ENCODE measurements at places on chromosomes 1 and 21. TPM values are rescaled to one million over a fixed set of nuclear protein-coding genes. Genes with fewer than 3 reads are reported as not detected.

Gene SMCP
- not detected for total RNA-seq

Gene SERINC2
- 50.1 TPM for total RNA-seq

Gene ESRRG
- total RNA-seq: not detected

Gene HMCN1
- 0.59 TPM for total RNA-seq

Gene MARK1
- total RNA-seq: 3.6 TPM

Gene SPRR2D
- total RNA-seq: 6.9 TPM

Gene TSPEAR
- total RNA-seq: not detected

DNA sequence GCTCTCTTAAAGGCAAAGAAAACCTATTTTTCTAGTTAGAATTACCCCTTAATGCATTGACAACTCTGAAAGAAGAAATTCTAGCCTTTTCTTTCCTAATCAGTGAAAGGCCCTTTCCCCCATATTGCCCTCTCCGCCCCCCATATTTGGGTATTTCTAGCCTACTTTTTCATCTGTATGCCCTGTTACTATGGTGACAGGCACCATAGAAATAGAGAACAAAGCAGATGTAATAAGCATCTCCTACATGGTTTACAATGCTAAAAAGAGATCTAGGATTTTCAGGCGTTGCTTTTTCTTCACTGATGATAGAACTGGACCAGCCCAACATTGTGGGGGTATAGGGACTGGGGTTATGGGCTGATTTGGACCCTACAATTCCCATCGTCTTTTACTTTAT, 14.5 kb downstream of the LRRC8B start:
- DNase-seq: no peak

- no peak for DNase-seq
Measured at GRCh38 chr1:112565800-112566199, 53.1 kb downstream of the ST7L start.

- no peak for DNase-seq
Measured at GRCh38 chr1:40092706-40093639, 4.1 kb downstream of the PPT1 start.

GRCh38 chr21:38041493-38041892, 125.2 kb upstream of the KCNJ6 start:
- no peak for DNase-seq

DNA sequence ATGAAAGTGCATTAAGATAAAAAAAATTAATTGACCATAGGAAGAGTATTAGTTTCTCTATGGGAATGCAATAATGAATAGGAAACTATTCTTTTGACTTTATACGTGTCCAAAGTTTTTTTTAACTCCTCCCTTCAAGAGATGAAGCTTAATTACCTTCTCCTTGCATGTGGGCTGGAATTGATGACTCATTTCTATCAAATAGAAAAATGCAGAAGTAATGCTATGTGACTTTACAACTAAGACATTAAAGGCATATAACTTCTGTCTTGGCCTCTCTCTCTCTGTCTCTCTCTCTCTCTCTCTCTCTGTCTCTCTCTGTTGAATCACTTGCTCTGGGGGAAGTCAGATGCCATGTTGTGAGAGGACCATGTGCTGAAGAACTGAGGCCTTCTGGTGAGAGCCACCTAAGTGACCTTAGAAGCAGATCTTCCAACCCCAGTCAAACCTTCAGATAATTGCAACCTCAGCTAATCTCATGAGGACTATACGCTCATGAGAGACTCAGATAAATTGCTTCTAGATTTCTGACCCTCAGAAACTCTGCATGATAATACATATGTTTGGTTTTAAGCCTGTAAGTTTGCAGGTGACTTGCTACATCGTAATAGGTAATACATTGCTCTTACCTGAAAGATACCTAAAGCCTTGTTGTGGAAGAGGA, 414.2 kb downstream of the KCNT2 start:
- no peak for DNase-seq

DNA sequence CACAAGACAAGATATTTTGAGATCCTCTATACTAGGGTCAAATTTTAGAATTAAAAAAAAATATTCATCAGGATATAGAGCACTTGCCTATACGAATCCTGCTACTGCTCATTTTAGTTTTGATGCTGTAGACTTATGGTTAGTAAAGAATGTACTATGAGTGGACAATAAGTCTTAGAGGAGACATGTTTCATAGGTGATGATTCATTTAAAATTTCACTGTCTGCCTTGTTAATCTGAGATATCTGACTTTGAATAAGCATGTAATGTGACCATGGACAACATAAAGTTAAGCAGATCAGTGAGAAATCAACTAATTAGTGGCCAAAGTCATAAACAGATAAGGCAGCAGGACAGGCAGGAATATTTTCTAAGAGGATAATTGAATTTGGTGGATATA, 106.8 kb upstream of the HP1BP3 start:
- no peak for DNase-seq

- DNase-seq: no peak
Measured at GRCh38 chr1:187819086-187819485, 990.3 kb downstream of the PLA2G4A start.

DNA sequence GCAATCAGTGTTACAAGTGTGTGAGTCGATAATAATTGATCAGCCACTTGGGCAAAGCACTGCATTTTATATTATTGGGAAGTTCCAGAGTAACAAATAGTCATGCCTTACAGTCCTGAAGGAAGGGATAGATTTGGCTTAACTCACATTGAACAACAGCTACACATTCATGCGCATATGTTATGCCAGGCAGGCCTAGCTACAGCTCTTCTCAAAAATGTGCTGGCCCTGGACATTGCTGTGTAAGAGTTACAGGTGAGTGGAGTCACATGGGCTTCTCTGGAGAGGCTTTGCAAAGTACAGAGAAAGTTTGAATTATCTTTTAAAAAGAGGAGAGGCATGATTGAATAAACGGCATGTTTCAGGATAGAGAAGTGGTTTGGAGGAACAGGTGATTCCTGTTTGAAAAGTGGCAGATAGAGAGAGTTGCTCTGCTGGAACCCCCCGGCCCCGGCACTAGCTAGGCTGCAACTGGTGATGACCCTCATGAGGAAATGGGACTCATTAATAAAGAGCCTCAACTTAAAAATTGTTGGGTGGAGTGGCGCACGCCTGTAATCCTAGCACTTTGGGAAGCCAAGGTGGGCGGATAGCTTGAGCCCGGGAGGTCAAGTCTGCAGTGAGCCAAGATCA, 200.6 kb downstream of the CRB1 start:
- DNase-seq: no peak

DNA sequence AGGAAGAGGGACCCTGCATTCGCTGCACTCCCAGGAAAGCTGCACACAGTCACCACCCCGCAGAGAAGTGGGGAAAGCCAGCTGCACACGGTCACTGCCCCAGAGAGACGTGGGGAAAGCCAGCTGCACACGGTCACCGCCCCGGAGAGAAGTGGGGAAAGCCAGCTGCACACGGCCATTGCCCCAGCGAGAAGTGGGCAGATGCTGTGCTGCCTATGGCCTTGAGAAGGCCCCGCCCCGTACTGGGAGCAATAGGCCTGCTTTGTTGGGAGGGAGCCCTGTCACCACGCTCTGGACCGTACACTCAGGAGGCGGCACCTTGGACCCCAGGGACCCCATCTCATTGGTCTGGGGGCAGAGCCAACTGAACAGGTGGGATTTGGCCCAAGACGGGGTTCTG, 4.3 kb upstream of the GPR153 start:
- DNase-seq: no peak

DNA sequence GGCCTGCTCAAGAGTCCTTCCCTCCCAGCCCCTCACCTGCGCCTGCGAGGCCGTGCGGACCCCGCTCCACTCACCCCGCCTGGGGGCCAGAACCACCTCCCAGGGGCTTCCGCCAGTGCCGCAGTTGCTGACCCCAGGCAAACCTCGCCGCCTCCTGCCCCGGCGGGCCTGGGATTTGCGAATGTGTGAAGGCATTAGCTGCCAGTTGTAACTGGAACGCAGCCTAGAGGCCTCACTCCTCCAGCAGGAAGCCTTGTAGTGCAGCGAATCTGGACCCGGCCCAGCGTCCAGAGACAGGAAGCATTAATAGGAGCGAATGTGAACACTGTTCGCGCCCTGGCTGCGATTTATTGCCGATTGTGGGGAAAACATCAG, 140.9 kb upstream of the ARHGEF16 start:
- no peak for DNase-seq

DNA sequence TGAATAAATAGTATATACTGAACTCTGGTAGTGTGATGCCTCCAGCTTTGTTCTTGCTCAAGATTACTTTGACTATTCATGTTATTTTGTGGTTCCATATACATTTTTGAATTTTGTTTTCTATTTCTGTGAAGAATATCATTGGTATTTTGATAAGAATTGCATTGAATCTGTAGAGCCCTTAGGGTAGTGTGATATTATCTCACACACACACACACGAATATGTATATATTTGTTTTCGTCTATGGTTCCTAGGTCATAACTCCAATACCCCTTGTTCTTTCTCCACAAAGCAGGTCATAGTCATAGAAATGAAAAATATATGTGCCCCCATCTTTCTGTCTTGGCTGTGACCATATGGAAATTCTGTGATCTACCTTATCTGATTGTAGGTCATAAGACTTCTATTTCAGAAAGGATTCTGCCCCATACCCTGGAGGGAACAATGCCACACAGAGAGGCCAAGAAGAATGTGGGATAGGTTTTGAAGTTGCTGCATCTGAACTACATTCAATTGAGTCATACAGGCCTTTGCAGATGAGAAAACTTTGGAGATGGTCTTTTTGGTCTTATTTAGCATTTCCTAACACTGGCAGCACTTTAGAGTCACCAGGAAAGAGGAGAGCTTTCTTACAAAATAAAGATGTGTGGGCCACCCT, 32.0 kb upstream of the GBP5 start:
- no peak for DNase-seq

- no peak for DNase-seq
Measured at GRCh38 chr1:55427606-55428005, 212.4 kb upstream of the USP24 start.

DNA sequence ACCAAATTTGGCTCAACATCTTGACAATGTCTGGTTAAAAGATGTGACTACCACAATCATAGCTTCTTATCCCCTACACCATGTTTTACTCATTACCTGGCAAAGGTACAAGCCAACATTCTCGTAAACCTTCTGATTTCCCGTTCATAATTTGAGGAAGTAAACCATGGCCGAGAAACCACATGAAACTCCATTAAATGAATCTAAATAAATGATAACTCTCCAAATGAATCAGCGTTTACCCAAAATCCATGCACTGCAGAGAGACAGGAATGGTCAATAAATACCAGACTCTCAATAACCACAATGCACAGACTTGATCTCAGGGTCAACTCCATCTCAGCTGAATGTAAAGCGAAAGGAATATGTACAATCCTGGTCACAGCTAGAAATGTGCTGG, 125.2 kb downstream of the TYW3 start:
- DNase-seq: no peak

DNA sequence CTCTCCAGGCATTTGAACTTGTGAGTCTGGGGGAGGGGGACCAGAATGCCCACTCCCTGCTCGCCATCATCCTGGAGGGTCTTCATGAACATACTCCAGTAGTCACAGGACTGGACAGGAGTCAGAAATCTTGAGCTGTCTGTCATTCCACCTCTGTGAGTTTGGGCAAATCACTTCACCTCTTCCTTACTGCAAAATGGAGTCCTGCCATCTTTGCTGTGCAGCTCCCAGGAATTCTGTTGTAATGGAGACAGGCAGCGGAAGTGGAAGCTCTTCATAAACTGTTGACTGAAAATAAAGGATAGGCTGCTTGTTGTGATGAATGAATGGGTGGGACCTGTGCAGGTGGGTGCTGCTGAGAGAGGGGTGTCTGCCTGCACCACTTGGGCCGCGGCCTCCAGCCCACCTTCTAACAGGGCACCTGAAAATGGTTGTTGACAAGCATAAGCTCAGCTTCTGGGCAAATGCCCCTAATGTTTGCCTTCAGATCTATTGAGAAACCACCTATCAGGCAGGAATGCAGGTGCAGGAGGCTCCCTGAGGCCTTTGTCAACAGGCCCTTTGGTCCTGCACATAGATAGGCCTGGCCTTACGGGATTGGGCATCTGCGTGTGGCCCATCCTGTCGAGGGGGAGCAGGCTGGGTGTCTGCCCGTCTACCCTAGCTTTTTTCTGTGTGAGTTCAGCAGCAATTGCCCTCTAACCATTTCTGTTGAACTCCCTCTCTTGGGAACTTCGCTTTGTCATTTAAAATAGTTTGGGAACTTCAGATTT, 321.0 kb downstream of the RPS6KC1 start:
- DNase-seq: no peak

GRCh38 chr1:19411612-19412011, 73.7 kb downstream of the CAPZB start:
- no peak for DNase-seq
